ENCODE measurements at places on chromosomes 16 and 17.

- DNase-seq, result no peak
Measured at GRCh38 chr16:709566-710499, 4.2 kb upstream of the FBXL16 start.

- DNase-seq, result no peak
Measured at GRCh38 chr17:71460943-71461342, 659.9 kb upstream of the SOX9 start.

DNA sequence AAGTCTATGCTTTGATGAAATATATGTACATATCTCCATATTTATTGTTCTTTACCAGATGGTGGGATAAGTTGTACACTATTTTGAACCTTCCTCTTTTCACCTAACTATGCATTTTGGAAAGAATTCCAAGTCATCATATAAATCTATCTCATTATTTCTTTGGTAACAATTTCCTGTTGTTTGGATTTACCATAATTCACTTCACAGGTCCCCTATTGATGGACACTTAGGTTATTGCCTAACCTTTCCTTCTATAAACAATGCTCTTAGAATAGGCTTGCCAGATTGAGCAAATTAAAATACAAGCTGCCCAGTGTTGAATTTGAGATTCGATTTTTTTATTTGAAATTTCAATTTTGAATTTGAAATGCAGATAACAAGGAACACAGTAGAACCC is 28.9 kb upstream of the DHX8 start:
- no peak for DNase-seq

- DNase-seq, result no peak
Measured at GRCh38 chr16:78390092-78390491, 290.6 kb downstream of the WWOX start.

DNA sequence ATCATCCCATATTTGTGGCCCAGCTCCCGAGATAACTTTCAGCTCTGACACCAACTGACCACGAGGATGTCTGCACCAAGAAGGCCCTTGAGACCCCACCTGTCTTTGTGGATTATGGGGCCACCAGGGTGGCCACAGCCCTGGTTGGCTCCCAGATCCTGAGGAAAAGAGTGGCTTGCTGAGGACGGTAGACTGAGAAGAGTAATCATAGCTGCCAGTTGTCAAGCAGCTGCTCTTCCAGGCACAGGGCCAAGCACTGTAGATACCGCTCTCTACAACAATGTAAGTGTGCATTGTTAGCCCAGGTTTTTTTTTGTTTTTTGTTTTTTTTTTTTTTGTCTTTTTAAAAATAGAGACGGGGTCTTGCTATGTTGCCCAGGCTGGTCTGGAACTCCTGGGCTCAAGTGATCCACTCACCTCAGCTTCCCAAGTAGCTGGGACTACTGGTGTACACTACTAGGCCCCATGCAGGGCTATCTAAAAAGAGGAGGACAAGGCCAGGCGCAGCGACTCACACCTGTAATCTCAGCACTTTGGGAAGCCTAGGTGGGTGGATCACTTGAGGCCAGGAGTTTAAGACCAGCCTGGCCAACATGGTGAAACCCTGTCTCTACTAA is 9.6 kb downstream of the ZNF205 start:
- no peak for DNase-seq

DNA sequence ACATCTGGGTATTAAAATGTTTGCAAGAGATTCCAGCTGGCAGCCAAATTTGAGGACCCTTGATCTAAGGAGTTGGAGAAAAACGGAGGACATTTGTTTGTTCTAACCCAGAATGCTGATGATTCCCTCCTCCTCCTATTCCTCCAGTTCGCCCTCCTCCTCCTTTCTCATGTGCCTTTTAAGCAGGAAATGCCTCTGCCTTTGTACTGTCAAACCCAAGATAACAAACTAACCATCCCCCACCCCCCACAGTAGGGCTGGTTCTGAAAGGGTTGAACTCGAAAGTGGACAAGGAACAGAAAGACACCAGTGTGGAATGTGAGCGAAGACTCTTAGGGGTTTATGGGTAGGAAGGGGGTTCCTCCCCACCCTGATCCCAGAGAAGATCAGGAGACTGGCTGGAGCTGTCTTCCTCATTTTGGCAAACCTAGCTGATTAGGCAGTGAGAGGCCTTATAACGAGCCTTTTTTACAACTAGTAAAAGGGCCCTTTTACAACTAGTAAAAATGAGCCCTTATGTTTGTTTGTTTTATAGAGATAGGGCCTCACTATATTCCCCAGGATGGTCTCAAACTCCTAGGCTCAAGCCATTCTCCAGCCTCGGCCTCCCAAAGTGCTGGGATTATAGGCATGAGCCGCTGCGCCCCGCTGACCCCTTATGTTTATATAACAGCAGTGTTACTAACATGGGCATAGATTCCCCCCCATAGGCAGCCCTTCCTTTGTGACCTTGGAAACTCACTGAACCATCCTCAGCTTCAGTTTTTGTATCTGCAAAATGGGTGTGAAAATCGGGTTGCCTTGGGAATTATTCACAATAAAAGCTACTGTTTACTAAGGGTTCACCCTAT is 975 bp downstream of the CHD9 start:
- no peak for DNase-seq

Data from stimulated activated CD4-positive, alpha-beta T cell treated with anti-CD3 and anti-CD28 coated beads, Interleukin-4, amount 100 ng/mL, for 48 hours (primary cell).